Neural crest cell (in vitro differentiated cells): ENCODE measurements at places on chromosomes 1 and 21.

GRCh38 chr1:156508955-156509234 is 8.3 kb upstream of the MEF2D start:
- DNase-seq, result no peak

- DNase-seq, result no peak
These were observed 9.9 kb downstream of the CDKN2C start for GRCh38 chr1:50979937-50980336.

GRCh38 chr1:54337928-54338327 is 68.3 kb downstream of the SSBP3 start:
- DNase-seq, result no peak

- DNase-seq, result no peak
These were observed 23.0 kb downstream of the GIPC2 start for GRCh38 chr1:78068681-78069283.

- no peak for DNase-seq
These were observed 11.1 kb downstream of the BARHL2 start for GRCh38 chr1:90705956-90706355.

DNA sequence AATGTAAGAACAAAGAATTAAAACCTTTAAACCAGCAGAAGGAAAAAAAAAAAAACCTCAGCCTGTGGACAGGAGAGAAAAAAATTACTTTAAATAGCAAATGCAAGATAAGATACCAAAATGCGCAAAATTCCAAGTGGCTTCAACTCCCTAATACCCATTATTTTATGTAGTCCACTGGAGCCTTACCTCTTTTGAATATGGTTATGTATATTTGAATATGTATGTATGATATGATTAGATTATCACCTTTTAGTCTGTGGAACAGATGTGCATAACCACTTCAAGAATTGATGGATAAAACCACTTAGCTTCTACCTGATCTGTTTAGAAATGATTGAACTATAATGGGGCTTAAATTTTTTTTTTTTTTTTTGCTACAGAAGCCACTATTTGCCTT is 52.4 kb upstream of the C1orf115 start:
- DNase-seq, result no peak

GRCh38 chr1:53323316-53323715 is 4.6 kb downstream of the LRP8 start:
- DNase-seq, result no peak

DNA sequence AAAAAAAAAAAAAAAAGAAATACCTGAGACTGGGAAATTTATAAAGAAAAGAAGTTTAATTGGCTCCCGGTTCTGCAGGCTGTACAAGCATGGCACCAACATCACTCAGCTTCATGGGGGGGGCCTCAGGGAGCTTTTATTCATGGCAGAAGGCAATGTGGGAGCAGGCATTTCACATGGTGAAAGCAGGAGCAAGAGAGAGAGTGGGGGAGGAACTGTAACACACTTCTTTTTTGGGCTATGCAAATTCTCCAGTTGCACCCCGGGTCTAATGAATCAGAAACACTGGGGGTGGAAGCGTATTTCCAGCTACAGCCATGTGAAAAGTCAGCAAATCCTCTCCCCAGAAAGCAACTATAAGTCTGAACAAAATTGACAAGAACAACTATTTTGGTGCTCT is 11.8 kb upstream of the SOD1 start:
- no peak for DNase-seq

GRCh38 chr1:66436378-66437135 is 97.4 kb upstream of the SGIP1 start:
- no peak for DNase-seq

GRCh38 chr1:46615088-46615487 is 1.5 kb downstream of the MOB3C start:
- no peak for DNase-seq

DNA sequence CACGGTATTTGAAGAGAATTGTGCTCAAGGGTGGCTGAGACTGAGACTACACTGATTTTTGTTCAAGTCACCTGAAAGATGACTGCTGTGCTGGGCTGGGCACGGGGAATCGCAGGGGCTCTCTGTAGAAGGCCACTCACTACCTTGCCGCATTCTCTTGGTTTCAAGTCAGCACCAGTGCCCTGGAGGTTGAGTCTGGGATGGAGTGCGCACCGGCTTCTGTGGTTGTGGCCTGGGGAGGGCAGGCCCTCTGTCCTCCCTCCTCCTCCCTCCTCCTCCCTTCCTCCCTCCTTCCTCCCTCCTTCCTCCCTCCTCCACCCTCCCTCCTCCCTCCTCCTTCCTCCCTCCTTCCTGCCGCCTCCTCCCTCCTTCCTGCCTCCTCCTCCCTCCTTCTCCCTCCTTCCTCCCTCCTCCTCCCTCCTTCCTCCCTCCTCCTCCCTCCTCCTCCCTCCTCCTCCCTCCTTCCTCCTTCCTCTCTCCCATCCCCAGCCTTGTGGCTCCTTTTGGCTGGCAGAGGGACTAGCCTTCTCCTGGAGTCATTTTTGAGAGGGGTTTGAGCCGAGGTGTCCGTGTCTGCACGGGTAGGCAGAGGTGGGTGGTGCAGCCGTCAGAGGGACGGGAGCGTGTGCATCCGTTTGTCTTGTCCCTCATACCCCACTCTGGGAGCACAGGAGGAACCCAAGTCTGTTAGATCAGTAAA is 9.5 kb downstream of the RER1 start:
- DNase-seq, result no peak

- no peak for DNase-seq
These were observed 1.1 kb downstream of the TXNIP start for GRCh38 chr1:145995148-145995881.

DNA sequence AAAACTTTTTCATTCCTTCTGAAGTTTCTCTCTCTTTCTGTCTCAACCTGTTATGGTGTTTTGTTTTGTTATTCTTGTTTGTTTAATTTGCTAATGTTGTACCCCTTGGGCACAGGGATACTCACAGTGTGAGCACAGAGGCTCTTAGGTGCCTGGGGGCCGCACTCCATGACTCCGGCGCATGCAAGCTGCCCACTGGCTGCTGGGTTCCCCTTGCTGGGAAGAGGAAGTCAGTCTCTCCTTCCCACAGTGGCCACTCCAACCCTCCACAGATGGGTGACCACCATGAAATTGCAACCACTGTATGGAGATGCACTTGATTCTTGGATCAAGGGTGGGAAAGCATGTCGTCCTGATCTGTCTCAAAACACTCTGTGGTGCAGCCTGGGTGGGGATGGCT is 4.6 kb upstream of the CD1A start:
- DNase-seq, result no peak

DNA sequence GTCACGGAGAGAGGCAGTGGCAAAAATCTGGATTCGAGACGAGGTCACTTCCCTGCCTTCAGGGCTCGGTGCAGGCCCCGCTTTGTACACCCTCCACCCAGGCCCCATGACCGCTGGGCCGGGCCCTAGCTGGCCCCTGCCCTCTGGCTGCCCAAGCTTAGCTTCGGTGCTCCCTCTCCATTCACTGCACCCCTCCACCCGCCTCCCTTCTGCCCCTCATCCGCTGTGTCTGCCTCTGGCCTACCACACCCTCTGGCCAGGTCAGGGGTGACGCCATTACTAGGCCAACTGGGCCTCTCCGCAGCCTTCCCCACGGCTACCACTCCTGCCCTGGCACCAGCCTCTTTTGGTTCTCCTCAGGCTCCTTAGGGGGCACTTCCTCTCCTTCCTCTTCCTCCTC is 528 bp upstream of the CD164L2 start:
- no peak for DNase-seq

DNA sequence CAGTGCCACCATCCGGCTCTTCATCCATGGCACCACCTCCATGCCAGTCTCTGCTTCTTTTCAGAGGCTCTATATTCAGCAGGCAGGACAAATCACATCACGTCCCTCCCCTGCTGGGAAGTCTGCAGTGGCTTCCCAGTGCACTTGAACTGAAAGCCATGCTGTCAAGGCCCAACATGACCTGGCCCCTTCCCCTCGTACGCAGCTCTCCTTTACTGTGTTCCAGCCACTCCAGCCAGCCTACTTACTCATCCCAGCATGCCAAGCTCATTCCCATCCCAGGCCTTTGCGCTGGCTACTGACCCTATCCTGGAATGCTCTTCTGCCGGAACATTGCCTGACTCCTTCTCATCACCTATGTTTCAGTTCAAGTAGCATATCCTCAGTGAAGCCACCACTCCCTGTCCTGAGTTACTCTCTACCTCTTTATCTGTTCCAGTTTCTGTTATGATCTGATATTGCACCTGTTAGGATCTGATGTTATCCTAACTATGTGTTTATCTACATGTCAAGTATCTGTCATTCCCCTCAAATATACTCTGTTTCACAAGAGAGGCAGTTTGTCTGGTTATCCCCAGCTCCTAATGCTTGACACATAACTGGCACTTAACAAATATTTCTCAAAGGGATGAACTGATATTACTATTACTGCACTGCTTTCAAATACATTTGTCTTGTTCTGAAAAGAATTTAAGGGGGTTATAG is 101.2 kb upstream of the F3 start:
- DNase-seq, result no peak

- no peak for DNase-seq
These were observed 106.4 kb downstream of the ETS2 start for GRCh38 chr21:38912102-38912629.

DNA sequence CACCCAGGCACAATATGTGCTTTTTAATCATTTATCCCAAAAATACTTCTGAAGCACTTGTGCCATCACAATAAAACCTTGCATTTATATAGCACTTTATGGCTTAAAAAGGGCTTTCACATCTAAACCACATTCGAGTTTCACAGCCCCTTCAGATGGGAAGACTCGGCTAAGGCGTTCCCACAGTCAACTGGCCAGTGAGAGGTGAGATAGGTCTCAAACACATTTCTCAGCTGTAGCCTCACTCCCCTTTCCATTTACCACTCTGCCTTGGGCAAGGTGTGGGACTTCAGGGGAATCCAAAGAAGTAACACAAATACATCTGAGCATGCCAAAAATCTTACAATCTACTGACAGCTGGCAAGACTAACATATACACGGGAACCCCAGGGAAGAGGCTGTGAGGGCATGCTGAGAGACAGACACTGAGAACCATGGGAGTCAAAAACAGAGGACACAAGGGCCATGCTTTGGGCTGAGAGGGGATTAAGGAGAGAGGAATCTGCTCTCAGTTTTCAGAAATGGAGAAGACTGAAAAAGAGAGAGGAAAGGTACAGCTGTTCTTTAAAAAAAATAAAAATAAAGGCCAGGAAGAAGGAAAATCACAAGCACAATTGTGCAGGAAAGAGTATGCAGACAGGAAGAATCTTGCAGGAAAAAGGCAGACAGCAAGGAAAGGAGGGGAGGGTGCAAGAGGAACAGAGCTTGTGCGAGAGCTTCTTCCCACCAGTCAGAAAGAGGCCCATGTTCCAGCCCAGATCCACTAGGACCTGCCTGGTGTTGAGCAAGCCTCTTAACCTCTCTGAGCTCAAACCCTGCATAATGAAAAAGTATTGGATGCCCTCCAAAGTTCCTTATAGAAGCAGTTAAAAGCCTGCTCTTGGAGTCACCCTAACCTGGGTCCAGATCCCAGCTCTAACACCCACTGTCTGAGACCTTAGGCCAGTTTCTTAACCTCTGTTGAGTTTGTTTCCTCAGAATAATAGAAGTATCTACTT is 73.5 kb downstream of the JAK1 start:
- no peak for DNase-seq

DNA sequence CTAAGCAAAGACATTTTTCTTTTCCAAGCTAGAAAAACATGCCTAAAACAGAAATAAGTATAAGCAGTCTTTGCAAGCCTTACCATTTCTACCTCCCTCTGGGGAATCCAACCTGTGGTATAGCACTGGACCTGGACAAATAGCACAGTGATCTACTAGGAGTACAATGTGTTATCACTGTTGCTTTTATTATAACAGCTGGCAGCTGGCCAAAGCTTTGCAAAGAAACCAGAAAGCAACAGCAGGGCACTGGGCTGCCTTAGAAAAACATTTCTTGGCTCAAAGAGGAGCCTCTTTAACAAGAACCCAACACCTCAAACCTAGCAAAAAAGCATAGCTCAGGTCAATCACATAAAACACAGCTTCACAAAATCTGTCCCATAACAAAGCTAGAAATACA is 294.5 kb upstream of the GREM2 start:
- no peak for DNase-seq

GRCh38 chr1:202659974-202660373 is 50.3 kb downstream of the SYT2 start:
- DNase-seq, result no peak

GRCh38 chr1:58895082-58895481 is 111.2 kb upstream of the JUN start:
- DNase-seq, result no peak

- DNase-seq, result no peak
These were observed 99.2 kb upstream of the KCNK2 start for GRCh38 chr1:214983126-214983869.

GRCh38 chr1:155117610-155118009 is 10.1 kb upstream of the EFNA1 start:
- DNase-seq, result no peak

DNA sequence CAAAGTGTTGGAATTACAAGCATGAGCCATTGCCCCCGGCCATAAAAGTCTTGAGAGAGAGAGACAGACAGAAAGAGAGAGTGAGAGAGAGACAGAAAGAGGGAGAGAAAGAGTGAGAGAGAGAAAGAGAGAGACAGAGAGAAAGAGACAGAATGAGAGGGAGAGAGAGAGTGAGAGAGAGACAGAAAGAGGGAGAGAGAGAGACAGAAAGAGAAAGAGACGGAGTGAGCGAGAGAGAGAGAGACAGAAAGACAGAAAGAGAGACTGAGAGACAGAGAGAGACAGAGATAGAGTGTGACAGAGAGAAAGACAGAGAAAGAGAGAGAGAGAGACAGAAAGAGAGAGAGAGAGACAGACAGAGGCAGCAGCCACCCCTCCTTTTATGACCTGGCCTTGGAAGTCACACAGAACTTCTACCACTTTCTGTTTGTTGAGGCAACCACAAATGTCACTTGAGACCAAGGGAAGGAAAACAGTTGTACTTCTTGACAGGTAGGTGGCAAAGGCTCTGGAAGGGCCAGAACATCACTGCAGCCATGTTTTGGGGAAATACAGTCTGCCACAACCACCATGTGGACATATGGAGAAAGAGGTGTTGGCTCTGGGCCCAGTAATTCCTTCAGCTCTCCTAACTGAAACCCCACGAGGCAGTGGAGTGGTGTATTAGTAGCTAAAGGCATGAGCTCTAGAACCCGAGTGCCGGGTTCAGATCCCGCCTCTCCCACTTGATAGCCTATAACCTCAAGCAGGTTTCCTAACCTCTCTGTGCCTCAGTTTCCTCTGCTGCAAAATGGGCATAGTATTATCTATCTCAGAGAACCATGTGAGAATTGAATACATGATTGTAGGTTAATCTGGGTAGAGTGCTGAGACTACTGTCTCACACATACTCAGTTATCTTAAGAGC is 50.6 kb downstream of the TNFRSF8 start:
- no peak for DNase-seq

DNA sequence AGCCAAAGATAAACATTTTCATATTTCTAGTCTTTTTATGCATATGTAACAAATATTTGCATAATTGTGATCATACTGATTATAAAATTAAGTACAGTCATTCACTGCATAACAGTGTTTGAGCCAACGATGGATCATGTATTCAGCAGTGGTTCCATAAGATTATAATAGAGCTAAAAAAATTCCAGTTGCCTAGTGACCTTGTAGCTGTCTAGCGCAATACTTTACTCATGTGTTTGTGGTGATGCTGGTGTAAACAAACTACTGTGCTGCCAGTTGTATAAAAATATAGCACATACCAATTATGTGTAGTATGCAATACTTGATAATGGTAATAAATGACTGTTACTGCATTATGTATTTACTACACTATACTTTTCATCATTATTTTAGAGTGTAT is 2.1 kb upstream of the S100A10 start:
- no peak for DNase-seq
